T-helper 17 cell (primary cell): ENCODE measurements at places on chromosomes 6 and 20.

DNA sequence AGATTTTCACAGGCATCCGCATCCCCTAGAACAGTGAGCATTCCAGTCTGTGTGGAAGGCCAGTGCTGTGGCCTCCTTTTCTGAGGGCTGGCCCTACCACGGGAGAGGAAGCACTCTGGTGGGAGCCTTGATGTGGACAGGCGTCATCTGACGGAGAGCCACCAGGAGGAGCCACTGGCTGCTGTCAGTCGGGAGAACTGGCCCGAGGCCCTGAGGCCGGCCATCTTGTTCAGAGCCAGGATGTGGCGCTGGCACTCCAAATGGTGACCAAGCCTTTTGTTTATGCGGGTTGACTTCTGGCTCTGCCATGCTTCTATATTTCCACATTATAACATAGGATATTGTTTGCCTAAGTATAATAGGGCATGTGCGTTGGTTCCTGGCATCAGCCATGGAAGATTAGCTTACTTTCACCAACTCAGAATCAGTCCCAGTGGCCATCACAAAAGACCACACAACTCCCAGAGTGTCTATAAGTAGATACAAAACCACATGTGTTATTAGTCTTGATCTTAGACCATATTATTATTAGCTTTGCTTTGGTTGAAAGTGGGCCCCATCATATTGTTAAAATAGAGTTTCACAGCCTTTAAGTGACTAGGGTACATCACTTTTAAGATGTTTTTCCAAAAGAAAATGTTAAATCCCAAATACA, 273.9 kb upstream of the TAB2 start:
- DNase-seq = no peak

DNA sequence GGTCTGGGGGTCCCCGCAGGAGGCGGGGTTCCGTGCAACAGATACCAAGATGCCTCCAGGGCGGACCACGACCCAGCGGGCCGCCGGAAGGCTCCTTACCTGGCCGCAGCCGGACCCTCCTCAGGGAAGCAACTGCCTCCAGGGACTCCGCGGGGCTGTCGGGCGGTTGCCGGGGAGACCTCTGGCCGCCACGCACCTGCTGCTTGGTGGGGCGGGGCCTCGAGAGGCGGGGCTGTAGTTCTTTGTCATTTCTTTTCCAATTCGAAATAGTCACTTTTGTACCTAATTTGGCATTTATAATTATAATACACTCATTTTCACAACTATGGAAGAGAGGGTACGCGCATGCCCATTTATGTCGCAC, 647 bp downstream of the AK9 start:
- peak; percentile 38 for DNase-seq

DNA sequence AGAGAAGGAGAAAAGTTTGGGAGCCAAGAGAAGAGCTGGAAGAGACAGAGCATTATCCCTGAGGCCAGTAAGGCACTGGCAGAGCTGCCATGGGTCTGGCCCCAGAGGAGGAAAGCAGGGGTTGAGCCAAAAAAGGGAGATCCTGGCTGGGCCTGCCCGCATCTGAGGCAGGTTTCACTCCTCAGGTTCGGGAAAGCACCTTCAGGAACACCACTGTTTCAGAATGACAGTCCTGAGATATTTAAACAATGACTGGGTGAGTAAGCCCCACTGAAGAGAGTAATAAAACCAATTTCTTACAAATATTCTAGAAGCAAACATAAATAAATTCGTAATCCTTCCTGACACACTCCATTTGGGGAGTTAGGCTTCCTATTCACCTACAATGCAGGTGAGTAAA, 152.2 kb downstream of the BACH2 start:
- DNase-seq = no peak

- no peak for DNase-seq
Observed at GRCh38 chr6:49551078-49551865, 804 bp downstream of the C6orf141 start.

DNA sequence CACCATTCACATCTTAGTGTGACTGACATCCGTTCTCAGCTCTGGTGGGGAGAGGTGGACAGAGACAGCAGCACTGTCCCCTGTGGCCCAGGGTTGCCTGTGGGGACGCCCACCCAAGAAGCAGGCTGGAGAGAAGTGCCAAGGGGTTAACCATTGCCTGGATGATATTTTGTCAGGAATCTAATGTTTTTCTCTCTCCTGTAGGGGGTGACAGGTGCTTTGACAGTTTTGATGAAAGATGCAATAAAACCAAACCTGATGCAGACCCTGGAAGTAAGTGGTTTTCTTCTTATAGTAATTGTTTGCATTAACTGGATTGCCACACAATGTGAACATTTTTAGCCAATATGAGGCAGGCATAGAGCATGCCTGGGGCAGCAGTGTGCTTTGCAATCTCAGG, 99.3 kb downstream of the MTHFD1L start:
- no peak for DNase-seq

GRCh38 chr6:170067181-170067641, 223.7 kb downstream of the DLL1 start:
- DNase-seq = no peak

GRCh38 chr6:55726144-55726543, 147.2 kb upstream of the HMGCLL1 start:
- DNase-seq = no peak

- no peak for DNase-seq
Observed at GRCh38 chr6:43733471-43734293, 36.3 kb upstream of the VEGFA start.

DNA sequence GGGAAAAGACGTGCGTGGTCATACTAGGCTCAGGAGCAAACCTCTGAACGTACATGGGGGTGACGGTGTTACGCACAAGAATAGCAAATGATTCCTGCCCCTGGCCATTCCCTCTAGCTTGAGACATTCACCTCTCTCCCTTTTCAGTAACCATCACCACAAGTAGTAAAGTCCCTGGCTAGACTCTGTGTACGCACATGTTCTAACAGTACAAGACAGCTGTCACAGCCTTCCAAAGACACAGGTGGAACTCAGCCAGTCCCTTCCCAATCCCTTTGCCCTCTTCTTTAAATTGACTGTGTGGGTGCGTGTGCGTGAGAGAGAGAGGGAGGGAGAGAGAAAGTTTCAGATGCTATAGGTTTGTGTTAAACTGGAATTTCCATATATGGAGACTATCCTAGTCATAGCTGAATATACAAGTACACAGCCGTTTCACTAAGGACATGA, 67.3 kb downstream of the LY86 start:
- DNase-seq = no peak

DNA sequence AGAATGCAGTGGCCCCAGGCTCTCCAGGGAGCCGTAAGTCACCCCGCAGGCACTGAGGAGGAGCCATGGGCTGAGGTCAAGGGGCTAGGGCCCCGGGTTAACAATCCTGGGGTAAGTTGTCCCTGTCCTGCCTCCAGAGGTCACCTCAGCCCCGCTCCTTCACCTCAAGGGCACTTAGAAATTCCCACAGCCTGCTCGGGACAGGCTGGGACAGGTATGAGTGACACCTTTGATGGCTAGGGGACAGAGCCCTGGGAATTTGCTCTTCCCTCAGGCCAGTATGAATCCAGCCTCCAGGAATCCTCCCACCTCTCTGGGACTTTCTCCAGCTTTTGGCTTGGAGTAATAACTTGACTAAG, 3.5 kb upstream of the GRM4 start:
- DNase-seq = no peak

- no peak for DNase-seq
Observed at GRCh38 chr6:139236105-139236504, 55.7 kb downstream of the TXLNB start.

DNA sequence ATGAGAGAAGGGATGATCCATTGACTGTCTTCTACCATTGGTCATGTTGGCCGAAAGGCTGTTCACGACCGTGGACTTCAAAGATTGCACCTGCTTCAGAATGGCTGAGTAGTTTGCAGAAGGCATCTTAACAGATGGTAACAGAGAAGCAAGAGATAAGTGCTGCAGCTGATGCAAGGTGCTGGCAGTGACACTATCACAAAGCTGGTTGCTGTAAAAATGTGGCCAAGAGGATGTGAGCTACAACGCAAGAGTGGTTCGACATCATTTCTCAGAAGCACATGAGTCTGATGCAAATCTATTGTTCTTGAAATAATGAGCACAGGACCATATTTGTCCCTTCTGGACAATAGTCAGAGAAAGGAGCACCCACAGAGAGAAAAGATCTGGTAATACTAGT, 27.0 kb upstream of the ANKEF1 start:
- no peak for DNase-seq

DNA sequence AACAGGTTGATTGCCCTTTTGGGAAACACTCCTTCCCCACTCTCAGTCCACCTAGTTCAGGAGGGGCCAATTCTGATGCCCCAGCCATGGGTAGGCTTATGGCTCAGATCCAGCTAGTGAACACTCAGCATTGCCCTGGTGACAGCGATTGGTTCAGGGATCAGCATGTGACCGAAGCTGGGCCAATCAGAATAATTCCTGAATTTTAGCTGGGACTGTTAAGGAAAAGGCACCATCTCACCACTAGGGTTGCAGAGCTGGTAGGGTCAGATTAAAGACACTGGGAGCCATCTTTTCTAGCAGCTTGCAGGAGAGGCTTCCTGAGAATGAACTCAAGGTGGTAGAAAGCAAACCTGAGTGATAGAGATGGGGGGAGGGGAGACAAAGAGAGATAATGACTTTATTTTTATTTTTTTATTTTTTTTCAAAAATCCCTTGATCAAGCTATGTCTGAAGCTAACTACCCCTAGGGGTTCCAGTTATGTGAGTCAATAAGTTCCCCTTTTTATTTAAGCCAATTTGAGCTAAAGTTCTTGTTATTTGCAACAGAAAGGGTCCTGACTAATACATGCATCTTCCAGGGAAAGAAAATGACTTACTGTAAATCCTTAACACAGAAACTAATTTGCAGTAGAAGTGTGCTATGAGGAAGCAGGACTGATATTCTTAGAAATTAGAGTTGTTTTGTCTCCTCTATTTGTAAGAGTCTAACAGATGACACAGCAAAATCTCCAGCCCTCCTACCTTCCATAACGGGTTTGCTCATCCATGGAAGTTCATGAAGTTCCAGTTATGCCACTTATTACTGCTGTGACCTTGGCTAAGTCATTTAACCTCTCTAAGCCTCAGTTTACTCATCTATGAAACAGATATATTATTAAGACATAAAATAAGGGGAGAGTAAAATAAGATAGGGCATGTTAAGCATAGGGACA, 44.7 kb downstream of the EYA2 start:
- no peak for DNase-seq

DNA sequence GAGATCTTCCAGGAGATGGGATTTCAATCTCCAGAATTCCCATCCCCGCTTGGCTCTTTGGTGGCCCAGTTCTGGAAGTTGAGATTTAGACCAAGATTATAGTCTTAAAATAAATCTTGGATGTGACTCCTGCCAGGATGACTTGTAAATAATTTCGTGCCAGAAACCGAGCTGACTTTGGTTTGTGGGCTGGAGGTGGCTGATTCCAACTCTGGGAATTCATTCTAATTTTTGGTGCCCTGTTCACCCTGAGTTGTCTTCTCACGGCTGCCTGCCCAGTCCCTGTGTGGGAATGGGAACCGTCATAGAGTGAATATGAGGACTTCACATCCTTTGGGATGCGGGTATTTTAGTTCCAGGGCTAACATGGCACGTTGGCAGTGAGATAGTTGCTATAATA, 64.8 kb downstream of the JARID2 start:
- DNase-seq = no peak

DNA sequence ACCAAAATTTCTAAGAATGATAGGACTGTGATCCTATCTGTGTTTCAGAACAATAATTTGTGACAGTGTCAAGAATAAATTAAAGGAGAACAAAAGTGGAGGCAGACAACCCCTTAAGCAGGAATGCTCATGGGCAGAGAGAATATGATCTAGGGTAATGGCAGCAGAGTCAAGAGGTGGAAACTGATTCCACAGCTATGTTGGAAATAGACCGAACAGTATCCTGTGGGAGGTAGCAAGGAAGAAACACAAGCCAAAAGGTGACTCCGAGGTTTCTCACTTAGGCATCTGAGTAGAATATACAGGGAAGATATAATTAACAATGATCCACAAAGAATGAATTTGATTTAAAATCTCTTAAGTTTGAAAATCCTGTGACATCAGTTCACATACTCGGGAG, 100.5 kb downstream of the NRSN1 start:
- no peak for DNase-seq

DNA sequence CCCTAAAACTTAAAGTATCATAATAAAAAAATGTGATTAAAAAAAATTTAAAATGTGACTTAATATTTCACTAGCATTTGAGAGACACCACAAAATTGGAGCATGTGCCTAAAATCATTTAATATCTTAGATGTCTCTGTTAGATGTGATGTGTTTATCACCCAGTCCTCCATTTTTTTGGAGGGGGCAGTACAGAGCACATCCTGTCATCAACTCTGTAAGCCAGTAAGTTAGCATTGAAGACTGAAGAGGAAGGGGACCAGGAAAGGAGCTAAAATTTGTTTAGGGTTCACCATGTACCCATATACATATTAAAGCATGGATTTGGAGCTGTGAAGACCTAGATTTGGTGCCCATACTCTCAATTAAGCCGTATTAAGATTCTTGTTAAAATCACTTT, 30.7 kb upstream of the ADIG start:
- no peak for DNase-seq

DNA sequence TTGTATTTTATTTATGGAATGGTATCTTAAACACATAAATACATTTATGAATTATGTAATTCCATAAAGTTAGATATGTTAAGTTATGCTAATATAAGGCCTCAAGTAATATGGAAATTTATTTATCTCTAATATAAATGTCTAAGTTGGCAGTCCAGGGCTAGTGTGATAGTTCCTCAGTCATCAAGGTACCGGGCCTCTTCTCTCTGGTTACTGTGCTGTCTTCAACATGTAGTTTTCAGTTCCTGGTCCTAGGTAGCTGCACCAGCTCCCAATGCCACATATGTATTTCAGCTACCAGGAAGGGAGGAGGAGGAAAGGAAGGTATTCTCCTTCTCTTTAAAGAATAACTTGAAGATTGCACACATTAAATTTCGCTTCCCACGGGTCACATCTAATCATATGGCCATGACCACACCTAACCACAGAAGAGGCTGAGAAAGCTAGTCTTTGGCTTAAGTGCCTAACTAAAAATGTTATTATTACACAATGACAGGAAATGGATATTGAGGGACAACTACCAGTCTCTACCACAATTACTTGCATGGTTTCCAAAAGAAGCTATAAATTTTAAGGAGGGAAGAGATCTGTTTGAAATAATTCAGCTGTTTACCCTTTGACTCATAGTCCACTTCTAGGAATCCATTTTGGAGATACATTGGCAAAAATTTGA, 68.6 kb downstream of the BCKDHB start:
- no peak for DNase-seq
